ENCODE measurements at places on chromosomes 1 and 21.
A peak's percentile ranks its signal among the peaks of the same experiment; 100 is the strongest.

DNA sequence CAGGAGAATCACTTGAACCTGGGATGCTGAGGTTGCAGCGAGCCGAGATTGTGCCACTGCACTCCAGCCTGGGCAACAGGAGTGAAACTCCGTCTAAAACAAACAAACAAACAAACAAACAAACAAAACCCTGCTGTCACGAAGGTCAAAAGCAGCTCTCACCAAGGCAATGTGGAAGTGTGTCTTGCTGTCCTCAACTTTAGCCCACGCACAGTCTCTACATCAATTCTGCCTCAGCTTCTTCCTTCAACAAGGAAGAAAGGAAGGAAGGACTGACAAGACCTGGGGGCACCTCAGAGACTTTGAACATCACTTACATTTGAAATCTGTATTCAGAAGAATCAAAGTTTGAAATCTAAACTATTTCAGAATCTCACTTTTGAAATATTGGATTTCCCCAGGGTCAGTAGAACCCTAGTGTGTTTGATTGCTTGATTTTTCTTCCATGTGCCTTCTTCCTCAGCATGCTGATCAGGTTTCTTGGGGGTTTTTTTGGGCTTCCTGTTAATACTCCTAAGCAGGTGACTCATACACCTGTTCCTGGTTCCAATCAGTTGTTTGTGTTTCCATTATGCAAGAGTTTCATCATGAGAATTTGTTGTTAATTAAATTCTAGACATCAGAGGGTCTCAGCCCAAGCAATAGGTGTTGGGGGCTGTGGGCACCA is 6.5 kb upstream of the CSTB start:
- DNase-seq = peak; percentile 78

- no peak for DNase-seq
Measured at GRCh38 chr1:15740924-15741850, 1.1 kb upstream of the TMEM82 start.

GRCh38 chr1:19074902-19075721 is 118.6 kb upstream of the IFFO2 start:
- DNase-seq = peak; percentile 82

DNA sequence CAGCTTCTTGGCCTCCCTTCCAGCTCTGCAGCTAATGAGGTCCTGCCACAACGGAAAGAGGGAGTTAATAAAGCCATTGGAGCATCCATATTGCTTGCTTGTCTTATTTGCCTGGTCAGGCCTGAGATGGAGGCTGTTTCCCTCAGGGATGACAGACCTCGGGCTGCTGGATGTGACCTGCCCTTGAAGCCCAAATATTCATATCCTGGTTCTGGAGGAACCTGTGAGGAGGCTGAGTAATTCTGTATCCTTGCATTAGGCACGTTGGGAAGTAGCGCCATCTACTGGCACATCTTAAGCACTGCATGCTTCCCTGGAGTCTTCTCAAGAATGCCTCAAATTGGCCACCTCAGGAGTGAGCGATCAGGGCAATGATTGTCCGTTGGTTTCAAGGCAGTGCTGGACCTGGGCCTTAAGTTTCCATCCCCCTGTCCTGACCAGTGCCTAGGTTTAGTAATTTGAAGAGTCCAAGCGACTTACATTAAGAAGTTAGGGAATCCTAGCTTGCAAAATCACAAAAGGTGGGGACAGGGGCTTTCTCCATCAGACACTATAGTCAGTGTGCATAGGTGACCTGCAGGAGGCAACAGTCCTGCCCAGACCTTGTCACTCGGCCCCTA is 13.8 kb upstream of the NASP start:
- no peak for DNase-seq

GRCh38 chr1:75765697-75766355 is 20.2 kb upstream of the RABGGTB start:
- DNase-seq = peak; percentile 20

DNA sequence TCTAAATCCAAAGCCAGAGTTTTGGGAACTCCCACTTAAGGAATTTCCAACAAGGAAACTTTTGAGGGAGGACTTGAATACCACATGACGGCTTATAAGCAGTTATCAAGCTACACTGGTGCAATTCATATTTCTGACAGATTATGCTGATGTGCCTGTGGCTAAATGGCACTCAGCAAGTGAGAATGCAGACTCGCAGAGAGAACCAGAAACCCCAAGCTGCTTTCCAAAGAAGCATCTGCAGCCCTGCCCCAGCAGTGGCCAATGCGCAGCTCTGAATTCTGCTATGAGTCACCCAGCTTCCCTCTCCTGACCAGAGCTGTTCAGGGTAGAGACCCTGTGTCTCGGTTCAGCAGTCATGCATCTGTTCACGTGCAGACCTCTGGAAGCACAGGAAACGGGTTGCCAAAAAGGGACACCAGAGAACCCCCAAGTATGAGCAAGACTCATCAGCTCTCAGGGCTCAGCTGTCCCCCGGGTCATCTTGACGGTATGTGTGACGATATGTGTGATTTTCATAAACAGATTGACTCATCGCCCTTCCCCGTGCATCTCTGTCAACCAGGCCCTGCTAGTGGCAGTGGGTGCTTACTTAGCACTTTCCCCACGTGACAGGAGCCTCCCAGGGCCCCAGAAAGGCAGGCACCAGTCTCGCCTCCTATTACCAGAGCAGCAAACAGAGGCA is 76.3 kb downstream of the ITPKB start:
- DNase-seq = peak; percentile 63

GRCh38 chr1:193062698-193063463 is 3.5 kb downstream of the RO60 start:
- no peak for DNase-seq

All from epithelial cell of prostate (primary cell).